ENCODE measurements at places on chromosomes 12 and 14.

GRCh38 chr14:31977001-31977556, 100.0 kb upstream of the ARHGAP5 start:
- no peak for DNase-seq

GRCh38 chr14:96373538-96373937, 10.2 kb downstream of the GSKIP start:
- no peak for DNase-seq

DNA sequence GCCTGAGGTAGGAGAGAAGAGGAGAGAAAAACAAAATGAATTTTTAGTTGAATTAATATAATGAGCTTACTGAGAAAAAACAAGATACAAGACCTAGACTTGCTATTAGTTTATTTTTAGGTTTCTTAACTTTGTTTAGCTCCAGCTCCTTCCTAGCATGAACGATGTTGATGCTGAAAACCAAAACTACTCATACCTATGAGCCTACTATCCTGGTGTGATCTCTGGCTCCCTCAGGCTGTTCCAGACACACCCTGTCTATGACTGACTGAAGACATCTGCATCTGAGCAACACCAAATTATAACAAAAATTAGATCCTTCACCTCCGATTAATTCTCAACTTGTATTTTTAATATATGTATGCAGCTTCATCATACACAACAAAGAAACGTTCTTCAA, 190.4 kb downstream of the SLC5A8 start:
- no peak for DNase-seq

GRCh38 chr14:94801225-94801624, 31.3 kb upstream of the GSC start:
- no peak for DNase-seq

GRCh38 chr12:100221523-100221922, 20.9 kb downstream of the ACTR6 start:
- DNase-seq = no peak

DNA sequence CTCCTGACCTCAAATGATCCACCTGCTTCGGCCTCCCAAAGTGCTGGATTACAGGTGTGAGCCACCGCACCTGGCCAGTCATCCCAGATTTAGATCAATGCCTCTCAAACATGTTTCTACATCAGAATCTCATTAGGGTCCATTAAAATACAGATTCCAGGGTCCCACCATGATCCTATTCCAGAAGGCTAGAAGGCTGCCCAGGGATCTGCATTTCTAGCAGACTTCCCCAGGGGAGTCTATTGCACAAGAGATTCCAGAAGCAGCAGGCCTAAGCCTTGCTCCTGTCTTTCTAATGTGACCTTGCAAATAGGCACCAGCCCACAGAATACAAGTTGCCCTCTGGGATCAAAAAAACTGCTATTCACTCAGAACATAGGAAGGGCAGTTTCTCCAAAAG, 81.5 kb downstream of the SCARB1 start:
- DNase-seq = no peak

DNA sequence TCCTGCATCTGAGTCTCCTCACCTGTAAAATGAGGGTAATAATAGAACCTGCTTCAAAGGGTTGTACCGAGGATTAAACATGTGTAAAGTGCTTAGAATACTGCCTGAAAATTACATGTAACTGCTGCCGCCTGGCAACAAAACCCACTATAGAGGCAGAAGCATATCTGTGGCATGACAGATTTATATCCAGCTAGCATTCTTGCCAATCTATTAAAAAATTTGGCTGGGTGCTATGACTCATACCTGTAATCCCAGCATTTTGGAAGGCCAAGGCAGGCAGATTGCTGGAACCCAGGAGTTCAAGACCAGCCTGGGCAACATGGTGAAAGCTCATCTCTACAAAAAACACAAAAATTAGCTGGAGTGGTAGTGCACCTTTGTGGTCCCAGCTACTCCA, 16.4 kb upstream of the KSR2 start:
- DNase-seq = no peak

GRCh38 chr14:105093038-105093430, 27.8 kb upstream of the GPR132 start:
- peak; percentile 53 for DNase-seq

DNA sequence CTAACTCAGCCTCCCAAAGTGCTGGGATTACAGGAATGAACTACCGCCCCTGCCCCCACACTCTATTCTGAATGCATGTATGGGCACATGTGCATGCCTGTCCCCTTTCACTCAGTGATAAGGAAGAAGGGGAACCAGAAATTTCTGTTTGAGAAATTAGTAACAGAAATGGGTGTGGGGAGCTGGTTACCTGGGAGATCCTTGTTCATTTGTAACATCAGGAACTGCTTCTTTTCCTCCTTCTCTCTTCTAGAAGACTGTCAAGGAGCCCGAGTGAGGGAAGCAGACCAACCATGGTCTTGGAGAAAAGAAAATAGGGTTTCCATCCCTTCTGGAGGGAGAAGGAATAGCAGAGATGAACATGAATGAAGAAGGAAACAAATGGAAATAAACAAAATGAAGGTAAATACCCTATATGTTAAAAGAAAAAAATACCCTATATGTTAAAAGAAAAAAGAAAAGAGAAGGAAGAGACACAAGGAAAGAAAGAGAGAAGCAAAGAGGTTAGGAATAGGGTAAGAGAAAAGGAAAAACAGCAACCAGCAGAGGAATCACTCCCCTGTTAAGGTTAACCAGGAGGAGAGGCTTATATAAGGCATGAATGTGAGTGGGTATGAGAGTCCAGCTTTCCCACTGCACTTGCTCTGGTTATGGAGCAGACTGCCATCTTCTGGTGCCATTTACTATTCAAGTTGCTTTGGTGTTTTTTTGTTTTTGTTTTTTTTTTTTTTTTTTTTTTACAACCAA, 3.3 kb downstream of the PPP1R3E start:
- no peak for DNase-seq

- DNase-seq = no peak
Observed at GRCh38 chr14:87878959-87879358, 114.0 kb downstream of the GALC start.

DNA sequence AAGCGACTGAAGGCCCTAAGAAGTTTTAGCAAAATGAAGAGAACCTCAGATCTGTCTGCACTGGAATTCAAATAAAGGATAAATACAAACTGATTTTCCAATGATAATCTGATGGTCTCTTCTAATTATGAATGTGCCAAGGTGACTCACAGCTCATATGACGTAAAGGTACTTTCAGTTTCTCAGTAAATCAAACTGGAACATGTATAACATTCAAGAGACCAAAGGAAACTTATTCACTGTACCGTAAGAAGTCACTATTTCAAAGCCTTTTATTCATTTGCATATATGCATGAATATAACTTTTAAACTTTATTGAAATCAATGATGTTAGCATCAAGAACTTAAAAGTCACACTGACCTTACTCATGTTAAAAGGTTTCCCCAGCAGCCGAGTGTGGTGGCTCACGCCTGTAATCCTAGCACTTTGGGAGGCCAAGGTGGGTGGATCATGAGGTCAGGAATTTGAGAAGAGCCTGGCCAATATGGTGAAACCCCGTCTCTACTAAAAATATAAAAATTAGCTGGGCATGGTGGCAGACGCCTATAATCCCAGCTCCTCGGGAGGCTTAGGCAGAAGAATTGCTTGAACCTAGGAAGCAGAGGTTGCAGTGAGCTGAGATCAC, 52.2 kb downstream of the ATXN2 start:
- no peak for DNase-seq

- DNase-seq = no peak
Observed at GRCh38 chr12:50953047-50953446, 703 bp downstream of the HIGD1C start.
